Stimulated activated effector memory CD8-positive, alpha-beta T cell treated with anti-CD3 and anti-CD28 coated beads, Interleukin-12 subunit alpha, Interleukin-12 subunit beta, amount 100 ng/mL, for 72 hours (primary cell): ENCODE measurements at places on chromosomes 4 and X.

- DNase-seq, result no peak
Observed at GRCh38 chr4:101667348-101667747, 123.2 kb upstream of the BANK1 start.

GRCh38 chrX:80430826-80431504 lies 10.7 kb downstream of the TENT5D start:
- no peak for DNase-seq

DNA sequence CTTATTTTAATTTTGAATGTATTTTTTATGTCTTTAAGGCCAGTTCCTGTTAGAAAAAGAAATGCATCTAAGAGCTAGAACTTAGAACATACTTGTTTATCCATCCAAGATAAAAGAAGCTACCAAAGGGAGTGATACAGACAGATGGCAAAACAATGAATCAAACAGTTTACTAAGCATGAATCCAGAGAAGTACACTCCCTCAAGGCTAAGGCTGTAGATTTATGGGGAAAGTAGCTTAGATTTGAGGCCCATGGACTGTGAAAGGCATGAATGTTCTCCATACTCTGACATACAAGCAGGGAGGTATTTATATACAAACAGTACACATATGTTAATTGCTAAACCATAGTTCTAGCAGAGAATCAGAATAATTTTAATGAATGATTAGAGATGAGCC lies 255.3 kb upstream of the NRK start:
- no peak for DNase-seq

- no peak for DNase-seq
Observed at GRCh38 chr4:1471443-1472147, 65.4 kb upstream of the NKX1-1 start.

GRCh38 chr4:1851160-1851559 lies 4.8 kb downstream of the LETM1 start:
- no peak for DNase-seq

DNA sequence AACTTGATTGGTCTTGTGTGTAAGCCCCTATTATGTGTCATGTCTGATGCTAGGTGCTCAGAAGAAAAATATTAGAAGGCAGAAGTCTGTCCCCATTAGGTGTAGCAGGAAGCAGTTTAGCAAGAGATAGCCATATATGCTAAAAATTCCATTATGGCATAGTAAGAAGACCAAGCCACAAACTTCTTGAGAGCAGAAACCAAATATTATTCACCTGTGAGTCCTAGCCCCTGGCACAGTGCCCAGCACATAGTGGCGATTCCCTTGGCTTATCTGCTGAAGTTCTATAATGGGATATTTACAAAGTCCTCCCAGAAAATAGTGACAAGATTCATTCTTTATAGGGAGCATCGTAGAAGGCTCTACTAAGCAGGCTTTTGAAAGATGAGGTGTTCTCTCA lies 174.4 kb downstream of the RAB28 start:
- DNase-seq, result no peak

DNA sequence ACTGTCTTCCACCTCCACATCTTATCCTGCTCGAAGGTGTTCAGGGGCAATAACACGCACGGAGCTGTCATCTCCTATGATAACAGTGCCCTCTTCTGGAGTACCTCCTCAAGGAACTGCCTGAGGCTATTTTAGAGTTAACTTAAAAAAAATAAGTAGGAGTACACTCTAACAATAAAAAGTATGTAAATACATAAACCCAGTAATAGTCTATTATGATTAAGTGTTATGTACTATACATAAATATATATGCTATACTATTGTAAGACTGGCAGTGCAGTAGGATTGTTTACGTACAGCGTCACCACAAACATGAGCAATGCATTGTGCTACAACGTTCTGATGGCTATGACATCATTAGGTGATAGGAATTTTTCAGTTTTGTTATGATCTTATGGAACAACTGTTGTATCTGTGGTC lies 34.5 kb upstream of the TLR2 start:
- no peak for DNase-seq

- DNase-seq, result peak; percentile 7
Observed at GRCh38 chrX:152926279-152926678, 28.4 kb downstream of the ZNF185 start.

DNA sequence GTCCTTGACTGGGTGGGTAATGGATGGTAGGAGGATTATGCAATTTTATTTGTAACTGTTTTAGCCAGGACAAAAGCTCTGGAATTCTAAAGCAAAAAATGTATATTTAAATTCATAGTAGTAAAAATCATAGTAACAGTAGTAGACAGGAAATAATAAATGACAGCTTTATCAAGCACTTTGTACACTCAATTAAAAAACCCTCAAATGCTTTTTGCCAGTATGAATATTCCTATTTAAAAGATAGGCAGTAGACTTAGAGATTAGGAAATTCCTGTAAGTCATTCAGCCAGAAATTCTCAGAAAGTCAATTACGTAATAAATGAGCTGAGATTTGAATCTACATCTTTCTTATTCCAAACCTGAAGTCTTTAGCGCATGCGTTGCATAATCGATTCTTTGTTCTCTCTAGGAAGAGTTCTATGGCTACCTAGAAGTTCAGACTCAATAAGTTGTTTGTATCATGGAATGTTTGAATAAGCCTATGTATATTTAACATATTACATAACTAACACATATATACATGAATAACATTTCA lies 2.5 kb downstream of the AADAT start:
- no peak for DNase-seq

DNA sequence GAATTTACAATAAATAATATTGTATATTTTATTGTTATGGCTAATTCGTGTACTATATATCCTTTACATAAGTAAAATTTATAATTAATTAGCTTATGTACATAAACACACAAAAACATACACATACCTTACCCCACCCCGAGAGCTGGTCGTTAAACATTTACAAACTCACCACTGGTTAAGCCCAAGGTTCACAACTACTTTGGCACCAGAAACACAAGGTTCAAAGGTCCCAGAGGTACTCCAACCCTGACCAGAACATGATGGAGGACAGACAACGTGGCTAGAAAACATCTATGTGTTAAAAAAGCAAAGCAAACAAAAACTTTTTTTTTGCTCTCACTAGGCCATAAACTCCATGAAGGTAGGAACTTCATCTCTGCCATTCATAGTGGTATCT lies 37.7 kb downstream of the SLC25A5 start:
- DNase-seq, result no peak

GRCh38 chrX:29691044-29691443 lies 524.3 kb upstream of the MAGEB2 start:
- DNase-seq, result no peak

GRCh38 chrX:118644378-118644777 lies 83.0 kb upstream of the IL13RA1 start:
- DNase-seq, result no peak

DNA sequence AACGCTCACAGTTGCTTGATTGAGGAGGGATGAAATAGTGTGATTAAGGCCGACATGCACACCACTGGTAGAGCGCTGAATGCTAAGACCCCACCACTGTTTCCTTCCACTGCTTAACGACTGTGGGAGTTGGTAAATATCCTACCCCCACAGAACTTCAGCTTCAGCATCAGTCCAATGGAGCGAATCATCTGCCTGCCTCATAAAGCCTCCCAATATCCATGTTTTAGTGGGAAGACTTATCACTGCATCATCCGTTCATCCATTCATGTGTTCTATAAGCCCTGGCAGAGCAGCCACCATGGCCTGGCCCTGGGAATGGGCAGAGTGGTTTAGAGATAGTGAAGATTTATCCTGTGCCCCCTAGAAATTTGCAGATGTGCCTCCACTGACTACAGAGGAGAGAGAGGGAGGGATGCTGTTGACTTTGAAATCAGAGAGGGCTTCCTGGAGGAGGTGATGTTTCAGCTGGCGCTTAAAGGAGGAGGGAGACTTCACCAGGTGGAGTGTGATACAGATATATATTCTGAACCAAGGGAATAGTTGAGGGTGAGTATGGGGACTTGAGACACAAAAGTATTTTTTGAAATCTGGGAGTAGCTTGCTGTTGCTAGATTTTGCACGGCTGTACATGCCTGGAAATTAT lies 71.9 kb upstream of the STX18 start:
- DNase-seq, result no peak

- DNase-seq, result no peak
Observed at GRCh38 chr4:38535717-38536116, 128.3 kb upstream of the KLF3 start.

DNA sequence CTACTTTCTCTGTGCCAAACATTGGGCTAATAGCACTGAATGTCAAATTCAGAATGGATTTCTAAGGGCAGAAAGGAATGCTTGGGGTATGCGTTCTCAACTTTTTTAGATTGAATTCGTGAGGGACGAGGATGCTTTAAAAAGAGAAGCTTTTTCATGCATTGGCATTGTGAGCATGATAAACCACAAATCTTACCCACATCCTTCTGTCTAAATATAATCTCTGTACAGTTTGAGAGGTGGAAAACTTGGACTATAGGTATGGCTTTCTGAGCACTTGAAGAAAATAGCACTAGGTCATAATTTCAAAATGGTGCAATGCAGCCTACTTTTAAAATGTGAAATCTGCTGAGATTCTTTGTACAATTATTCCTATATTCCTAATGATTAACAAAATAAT lies 71.4 kb upstream of the HHIP start:
- DNase-seq, result no peak

DNA sequence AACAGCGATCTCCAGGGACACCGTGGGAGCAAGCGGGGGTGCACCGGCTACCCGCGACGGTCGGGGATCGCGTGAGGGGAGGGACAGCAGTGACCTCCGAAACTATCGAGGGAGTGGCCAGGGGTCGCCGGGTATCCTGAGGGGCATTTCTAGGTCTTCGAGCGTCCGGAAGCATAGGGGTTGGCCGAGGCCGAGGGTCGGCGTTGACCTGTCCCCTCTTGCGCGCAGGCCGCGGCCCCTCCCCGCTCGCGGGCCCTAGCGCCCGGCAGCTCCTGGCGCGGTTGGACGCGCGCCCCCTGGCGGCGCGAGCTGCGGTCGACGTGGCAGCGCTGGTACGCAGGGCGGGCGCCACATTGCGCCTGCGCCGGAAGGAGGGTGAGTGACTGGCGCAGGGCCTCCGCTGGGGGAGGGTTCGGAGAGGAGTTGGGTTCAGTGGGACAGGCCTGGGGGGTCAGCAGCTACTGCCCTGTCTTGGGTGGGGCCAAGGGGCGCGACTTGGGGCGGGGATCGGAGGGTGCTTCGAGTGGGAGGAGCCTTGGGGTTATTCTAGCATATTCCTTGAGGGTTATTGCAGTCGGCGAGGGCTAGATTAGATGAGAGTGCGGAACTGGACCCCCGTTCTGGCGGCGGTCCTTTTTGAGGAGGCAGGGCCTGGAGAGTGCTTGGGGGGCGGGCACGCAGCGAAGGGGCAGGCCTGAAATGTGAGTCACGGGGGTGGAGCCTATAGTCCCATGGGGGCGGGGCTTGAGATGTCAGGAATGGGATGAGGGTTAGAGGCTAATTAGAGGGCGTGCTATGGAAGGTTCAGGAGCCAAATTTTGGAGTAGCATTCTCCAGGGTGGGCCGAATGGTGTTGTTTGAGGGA lies 1.2 kb downstream of the MAGIX start:
- peak; percentile 84 for DNase-seq

GRCh38 chr4:62018537-62018936 lies 818.4 kb downstream of the ADGRL3 start:
- no peak for DNase-seq
